ENCODE measurements at places on chromosomes 2 and 18. TPM values are rescaled to one million over a fixed set of nuclear protein-coding genes. Genes with fewer than 3 reads are reported as not detected.

CRYGD gene
- not detected for total RNA-seq

SH2D6 gene
- total RNA-seq, result 0.33 TPM

CHN1 gene
- 26.3 TPM for total RNA-seq

EVA1A gene
- 19.9 TPM for total RNA-seq

- no peak overlapping the region for H3K27ac ChIP-seq
- H3K27me3 ChIP-seq, result no peaks in the 10 kb centered on the region
- no peak for DNase-seq
- H3K4me3 ChIP-seq, result no peak overlapping the region
- H3K36me3 ChIP-seq, result no peaks in the 10 kb centered on the region
Measured at GRCh38 chr2:76323381-76323780, 612.7 kb upstream of the GCFC2 start.

GRCh38 chr2:210000464-210001324 is 1.7 kb upstream of the RPE start:
- H3K4me1 ChIP-seq, result peaks cover 16% of the 10 kb centered on the region
- H3K27ac ChIP-seq, result no peak overlapping the region
- no peak for DNase-seq
- peaks cover 1% of the 10 kb centered on the region for H3K27me3 ChIP-seq
- H3K4me3 ChIP-seq, result no peak overlapping the region

- H3K27ac ChIP-seq, result no peak overlapping the region
- H3K4me3 ChIP-seq, result no peak overlapping the region
- peaks cover 6% of the 10 kb centered on the region for H3K27me3 ChIP-seq
- H3K36me3 ChIP-seq, result no peaks in the 10 kb centered on the region
- DNase-seq, result no peak
- peaks cover 7% of the 10 kb centered on the region for H3K4me1 ChIP-seq
Measured at GRCh38 chr2:216724190-216724589, 28.8 kb upstream of the IGFBP5 start.

DNA sequence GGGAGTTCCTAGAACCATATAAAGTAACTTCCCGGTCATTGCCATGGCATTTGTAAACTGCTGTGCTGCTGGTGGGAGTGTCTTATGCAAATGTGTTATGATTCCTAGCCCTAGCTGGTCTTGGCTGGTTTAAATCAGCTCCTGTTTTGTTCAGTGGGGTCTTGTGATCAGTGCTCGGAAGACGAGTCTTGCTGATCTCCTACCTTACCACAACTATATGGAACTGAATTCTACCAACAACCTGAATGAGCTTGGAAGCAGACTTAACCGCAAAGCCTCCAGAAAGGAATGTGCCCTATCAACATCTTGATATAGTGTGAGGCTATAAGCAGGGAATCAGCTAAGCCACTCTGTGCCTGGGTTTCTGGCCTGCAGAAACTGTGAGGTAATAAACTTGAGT is 33.5 kb downstream of the POLE4 start:
- peaks cover 2% of the 10 kb centered on the region for H3K27me3 ChIP-seq
- no peaks in the 10 kb centered on the region for H3K36me3 ChIP-seq
- no peaks in the 10 kb centered on the region for H3K4me1 ChIP-seq
- no peak for DNase-seq
- H3K27ac ChIP-seq, result no peak overlapping the region
- H3K4me3 ChIP-seq, result no peak overlapping the region

- peaks cover 3% of the 10 kb centered on the region for H3K4me1 ChIP-seq
- no peaks in the 10 kb centered on the region for H3K36me3 ChIP-seq
- H3K4me3 ChIP-seq, result no peak overlapping the region
- H3K27ac ChIP-seq, result no peak overlapping the region
- DNase-seq, result no peak
- no peaks in the 10 kb centered on the region for H3K27me3 ChIP-seq
Measured at GRCh38 chr18:64334748-64335147, 185.9 kb upstream of the LINC00305 start.

DNA sequence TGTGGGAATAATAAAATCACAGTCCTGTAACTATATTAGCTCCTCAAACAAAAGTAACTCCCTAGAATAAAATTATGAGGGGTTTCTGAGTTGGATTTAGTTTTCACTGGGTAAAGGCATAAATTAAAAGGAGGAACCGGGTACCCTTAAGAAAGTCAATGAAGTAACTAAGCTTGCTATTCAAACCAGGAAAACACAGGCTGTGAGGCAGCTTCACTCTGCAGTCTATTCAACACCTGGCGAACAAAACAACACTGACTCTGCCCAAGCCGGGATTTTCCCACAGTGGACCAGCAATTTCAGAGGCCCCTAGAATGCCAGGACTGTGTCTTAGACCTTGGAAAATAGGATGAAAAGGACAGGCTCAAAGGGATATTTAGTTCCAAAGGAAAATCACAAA is 24.6 kb upstream of the CREB1 start:
- peaks cover 6% of the 10 kb centered on the region for H3K36me3 ChIP-seq
- no peaks in the 10 kb centered on the region for H3K27me3 ChIP-seq
- H3K4me3 ChIP-seq, result no peak overlapping the region
- DNase-seq, result no peak
- peak overlapping the region; percentile 50 for H3K27ac ChIP-seq
- peaks cover 30% of the 10 kb centered on the region for H3K4me1 ChIP-seq

DNA sequence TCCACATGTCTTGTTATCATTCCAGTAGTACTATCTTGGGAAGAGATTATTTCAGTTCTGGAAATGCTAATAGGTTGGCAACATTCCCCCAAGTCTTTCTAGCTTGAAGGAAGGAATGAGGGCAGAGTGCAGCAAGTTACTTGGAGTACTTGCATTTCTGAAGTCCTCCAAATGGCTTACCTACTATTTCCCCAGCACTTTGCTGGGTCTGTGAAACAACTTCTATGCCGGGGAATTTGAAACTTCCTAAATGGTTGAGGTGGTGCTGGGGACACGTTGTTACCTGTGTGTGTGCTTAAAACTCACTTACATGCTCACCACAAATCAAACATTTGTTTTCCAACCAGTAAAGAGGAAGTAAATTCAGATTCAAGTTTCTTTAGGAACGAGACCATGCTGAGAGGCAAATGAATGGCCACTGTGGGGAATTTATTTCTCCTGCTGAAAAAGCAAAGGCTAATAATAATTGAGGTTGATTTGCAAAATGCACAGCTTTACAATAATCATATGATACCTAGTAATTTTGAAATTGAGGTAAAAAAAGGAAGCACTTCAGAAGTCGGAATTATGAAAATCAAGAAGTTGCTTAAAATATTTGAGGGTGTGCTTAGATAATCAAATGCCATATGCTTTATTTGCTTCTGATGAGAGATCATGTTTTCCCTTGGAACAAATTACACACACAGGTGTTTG is 1167.7 kb upstream of the ZEB2 start:
- H3K27me3 ChIP-seq, result no peaks in the 10 kb centered on the region
- H3K36me3 ChIP-seq, result no peaks in the 10 kb centered on the region
- H3K4me1 ChIP-seq, result no peaks in the 10 kb centered on the region
- H3K27ac ChIP-seq, result no peak overlapping the region

GRCh38 chr2:236818281-236819045 is 248.8 kb downstream of the ACKR3 start:
- H3K27ac ChIP-seq, result no peak overlapping the region
- H3K36me3 ChIP-seq, result no peaks in the 10 kb centered on the region
- no peaks in the 10 kb centered on the region for H3K4me1 ChIP-seq

DNA sequence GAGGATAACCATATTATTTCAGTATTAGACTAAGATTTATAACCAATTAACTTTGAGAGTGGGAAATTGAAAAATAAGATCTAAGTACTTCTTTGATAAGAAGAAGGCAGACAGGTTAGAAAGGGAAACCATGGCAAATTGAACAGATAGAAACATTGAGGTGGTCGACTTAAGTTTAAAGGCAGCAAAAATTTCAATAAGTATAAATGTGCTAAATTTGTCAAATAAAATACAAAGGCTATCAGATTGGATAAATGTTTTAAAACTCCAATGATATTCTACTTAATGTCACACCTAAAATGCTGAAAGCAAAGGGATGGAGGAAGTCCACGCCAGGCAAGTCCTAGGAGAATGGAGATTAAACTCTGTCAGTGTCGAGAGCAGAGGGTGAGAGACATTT is 59.2 kb downstream of the TMEM18 start:
- no peaks in the 10 kb centered on the region for H3K27me3 ChIP-seq
- no peak for DNase-seq
- H3K4me1 ChIP-seq, result no peaks in the 10 kb centered on the region
- H3K27ac ChIP-seq, result no peak overlapping the region
- H3K36me3 ChIP-seq, result no peaks in the 10 kb centered on the region

- DNase-seq, result no peak
- H3K27me3 ChIP-seq, result peaks cover 24% of the 10 kb centered on the region
- peaks cover 36% of the 10 kb centered on the region for H3K4me1 ChIP-seq
Measured at GRCh38 chr2:70089983-70090525, 2.8 kb downstream of the PCBP1 start.

- peaks cover 16% of the 10 kb centered on the region for H3K36me3 ChIP-seq
- peak; percentile 67 for DNase-seq
- H3K4me3 ChIP-seq, result no peak overlapping the region
- H3K27ac ChIP-seq, result peak overlapping the region; percentile 48
Measured at GRCh38 chr2:70686577-70687460, 81.2 kb downstream of the ADD2 start.

- peaks cover 2% of the 10 kb centered on the region for H3K27me3 ChIP-seq
- no peaks in the 10 kb centered on the region for H3K4me1 ChIP-seq
- no peak for DNase-seq
- H3K36me3 ChIP-seq, result no peaks in the 10 kb centered on the region
- H3K27ac ChIP-seq, result no peak overlapping the region
Measured at GRCh38 chr2:67255933-67256615, 141.1 kb upstream of the ETAA1 start.

Data from endothelial cell (in vitro differentiated cells).